CD14-positive monocyte (primary cell): ENCODE measurements at places on chromosomes 12 and 14.

- no peak for DNase-seq
Measured at GRCh38 chr14:71166180-71166837, 259.1 kb downstream of the PCNX1 start.

DNA sequence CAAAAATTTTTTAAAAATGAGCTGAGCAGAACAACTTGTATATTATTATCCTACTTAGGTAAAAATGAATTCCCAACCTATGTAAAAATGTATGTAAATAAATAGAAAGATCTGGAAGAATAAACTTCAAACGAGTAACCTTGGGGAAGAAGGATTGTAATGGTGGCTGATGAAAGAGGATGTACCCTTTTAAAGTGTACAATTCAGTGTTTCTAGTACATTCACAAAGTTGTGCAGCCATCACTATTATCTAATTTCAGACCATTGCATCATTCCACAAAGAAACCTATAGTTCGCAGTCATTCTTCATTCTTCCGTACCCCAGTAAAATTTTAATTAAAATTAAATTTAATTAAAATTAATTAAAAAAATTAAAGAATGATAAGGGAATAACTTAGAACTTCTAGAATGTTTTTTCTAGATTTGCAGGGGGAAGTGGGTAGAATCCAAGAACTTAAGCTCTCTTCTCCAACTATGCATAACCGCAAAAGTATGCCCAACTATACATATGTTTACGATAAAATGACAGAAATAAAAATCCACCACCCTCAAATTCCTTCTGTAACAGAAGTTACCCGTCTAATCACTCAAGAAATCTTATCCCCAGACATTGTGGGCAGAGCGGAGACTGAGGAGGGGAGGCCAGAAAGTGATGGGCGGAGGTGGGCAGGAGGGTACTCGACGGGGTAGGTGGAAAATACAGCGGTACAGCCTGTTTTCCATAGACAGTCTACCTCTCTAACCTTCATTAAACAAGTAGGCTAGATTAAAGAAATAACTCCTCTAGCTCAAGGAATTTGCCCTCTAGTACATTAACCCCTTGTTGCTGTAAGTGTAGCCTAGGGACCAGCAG lies 921 bp downstream of the DEPDC4 start:
- no peak for DNase-seq

- DNase-seq = no peak
Measured at GRCh38 chr14:63676615-63677014, 34.9 kb upstream of the WDR89 start.

- DNase-seq = no peak
Measured at GRCh38 chr14:105503935-105504692, 13.1 kb downstream of the TEDC1 start.

- DNase-seq = no peak
Measured at GRCh38 chr12:26648999-26649398, 184.0 kb downstream of the ITPR2 start.

DNA sequence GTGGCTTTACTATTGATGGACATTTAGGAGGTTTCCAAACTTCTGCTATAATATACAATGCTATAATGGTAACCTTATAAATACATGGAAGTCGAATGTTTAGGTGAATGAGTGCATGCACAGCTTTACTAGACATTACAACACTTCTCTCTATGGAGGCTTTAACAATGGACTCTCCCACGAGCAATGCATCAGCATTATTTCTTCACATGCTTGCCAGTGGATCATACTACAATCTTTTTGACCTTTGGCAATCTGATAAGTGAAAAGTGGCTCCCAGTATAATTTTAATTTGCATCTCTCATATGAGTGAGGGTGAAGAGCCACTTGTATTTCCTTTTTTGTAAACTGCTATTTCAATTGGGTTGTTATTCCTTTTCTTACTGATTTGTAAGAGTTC lies 18.2 kb downstream of the RDH12 start:
- DNase-seq = no peak

DNA sequence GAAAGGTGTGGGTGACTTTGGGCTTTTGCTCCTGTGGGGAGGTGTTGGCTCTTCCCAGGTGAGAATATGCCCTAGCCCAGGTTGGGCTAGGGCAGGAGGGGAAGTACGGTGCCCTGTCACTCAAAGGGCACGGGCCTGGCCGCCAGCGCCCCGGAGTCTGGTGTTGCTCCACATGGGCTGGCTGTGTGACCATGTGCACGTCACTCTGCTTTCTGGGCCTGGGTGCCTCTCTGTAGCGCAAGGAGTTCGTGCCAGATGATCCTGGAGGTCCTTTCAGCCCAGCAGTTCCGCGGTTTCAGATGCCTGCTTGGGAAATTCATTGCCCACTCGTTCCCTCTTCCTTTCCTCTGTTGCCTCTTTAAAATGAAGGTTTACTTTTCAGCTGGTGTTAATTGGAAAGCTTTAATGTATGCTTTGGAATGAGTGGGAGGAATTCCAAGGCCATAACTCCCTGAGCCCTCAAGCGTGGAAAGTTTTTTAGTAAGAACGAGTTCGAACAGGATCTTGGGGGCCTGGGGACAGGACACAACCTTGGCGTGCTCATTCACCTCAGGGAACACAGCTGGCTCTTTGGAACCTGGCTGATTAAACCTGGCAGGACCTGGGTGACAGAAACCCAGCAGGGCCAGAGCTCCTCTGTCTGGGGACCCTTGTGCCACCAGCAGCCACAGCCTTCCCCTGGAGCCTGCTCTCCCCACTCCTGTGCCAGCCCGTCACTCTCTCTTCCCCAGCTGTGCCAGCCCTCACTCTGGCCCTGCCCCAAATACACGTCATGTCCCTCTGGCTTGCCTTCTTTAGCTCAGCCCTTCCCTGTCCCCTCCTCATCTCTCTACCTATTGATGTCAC lies 42.8 kb downstream of the TSPAN9 start:
- no peak for DNase-seq

DNA sequence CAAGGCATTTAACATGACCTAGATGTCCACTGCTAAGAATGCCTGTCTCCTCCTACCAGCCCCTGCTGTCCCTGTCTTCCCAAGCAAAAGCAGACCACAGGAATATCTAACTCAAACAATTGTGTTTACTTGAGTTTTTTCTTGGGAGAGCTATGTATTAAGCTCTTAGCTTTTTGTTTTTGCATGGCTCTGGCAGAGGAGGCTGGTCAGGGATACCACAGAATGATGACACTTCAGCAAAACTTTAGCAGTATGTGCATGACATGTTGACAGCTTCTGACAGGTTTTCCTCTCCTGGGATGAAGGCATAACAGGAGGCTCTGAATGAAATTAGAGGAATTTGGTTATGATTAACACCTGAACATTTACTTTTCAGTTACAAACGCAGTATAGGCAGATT lies 6.9 kb downstream of the TMBIM6 start:
- DNase-seq = no peak

DNA sequence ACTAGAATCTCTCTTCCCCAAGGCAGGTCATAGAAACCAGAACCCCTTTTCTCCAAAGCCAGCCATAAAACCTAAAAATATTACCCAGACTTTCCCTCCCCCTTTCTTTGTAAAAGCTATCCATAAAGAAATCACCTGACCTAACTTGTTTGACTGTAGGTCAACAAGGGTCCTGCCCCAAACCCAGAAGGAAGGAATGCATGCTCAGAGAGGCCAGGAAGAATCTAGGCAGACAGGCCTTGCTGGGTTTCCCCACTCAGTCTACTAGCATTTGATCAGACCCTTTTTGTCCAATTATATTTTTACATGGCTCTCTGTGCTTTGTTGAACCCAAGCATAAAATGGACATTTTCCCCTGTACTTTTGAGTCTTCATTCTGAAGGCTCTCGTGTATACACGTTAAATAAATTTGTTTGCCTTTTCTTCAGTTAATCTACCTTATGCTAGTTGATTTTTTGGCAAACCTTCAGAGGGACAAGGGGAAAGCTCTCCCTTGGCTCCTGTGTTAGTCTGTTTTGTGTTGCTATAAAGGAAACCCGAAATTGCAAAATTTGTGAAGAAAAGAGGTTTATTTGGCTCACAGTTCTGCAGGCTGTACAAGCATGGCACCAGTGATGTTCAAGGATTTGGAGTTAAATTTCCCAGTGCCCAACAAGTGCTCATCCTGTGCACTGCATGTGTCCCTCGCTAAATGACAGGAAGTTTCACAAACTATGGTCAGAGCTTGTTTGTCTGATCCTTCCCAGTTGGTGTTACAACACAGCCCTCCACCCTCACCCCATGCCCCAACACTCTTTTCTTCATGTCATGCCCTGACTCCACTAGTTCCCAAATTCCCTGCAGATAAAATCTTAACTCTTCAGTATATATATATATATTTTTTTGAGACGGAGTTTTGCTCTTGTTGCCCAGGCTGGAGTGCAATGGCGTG lies 14.2 kb upstream of the RASSF3 start:
- DNase-seq = peak; percentile 79

DNA sequence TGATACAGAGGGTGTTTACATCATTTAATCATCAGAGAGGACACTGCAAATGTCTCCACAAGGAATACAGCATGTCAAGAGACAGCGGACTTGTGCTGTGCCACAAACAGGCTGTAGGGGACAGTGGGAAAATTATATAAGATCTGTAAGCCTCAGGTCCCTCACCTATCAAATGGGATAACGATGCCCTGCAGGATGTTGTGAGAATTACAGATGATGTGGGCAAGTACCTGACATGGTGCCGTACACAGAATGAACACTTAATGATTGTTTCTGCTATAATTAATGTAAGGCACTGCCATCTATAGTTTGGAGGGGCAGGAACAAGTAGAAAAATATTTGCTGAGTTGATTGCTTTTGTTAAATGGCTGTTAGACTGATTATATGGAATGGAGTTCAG lies 81.9 kb upstream of the GTF2A1 start:
- no peak for DNase-seq

- no peak for DNase-seq
Measured at GRCh38 chr12:8841778-8842177, 19.4 kb downstream of the A2ML1 start.

- DNase-seq = no peak
Measured at GRCh38 chr12:65878540-65878939, 54.3 kb downstream of the HMGA2 start.

- DNase-seq = no peak
Measured at GRCh38 chr12:104718304-104718929, 239.7 kb downstream of the SLC41A2 start.

DNA sequence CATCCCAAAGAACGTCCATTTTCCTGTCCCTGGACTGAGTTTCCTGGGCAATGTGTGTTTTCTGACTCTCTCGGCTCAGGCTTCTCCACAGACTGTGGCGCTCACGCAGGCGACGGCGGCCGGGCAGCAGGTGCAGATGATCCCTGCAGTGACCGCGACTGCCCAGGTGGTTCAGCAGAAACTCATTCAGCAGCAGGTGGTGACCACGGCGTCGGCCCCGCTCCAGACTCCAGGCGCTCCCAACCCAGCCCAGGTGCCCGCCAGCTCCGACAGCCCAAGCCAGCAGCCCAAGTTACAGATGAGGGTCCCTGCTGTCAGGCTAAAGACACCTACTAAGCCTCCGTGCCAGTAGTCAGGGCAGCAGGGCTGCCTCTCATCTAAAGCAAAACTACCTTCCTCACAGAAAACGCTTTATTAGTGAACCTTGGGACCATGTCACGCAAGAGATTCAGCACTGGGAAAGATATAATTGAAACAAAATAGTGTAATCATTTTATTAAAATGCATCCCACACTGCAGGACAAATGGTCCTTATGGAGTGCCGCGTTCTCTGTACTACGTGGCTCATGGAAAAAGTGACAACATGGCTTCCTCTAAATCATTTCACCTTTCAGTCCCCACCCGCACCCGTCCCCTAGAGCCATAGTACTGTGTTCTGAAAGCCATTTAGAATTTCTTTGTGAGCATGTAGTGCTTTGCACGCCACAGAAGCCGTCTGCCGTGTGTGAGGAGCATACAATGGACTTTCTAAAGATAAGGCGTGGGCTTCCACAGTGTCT lies 66.6 kb downstream of the DDX51 start:
- DNase-seq = no peak

DNA sequence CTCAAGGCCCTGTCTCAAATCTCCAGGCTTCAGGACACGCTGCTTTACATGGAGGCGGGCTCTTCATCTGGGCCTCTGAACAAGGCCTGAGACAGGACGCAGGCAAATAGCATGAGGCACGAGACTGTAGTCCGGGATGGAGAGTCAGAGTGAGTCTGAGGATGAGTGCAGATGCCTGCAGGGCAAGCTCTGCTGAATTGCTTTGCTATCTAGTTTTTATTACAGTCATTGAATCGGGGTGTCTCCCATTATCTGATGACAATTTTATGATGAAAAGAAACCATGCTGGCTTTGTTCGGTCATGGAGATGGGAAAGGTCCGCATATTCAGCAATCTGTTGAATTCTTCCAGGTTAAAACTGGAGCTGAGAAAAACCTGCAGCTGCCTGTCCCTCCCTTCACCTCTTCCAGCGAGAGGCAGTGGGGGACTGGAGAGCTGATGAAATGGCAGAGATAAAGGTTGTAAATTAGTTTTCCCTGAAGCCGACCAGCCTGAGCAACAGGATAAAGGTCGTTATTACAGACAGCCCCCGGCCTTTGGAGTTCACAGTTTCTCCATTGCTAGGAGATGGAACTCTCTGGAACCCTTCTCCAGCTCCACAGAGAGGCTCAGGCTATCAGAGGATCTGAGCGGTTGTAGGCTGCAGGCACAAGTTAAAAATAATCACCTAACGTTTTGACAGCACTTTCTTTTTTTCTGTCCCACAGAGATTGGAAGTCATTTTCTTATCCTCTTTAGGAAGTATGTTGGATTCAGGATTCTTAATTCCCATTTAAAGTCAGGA lies 1.3 kb upstream of the ADGRD1 start:
- DNase-seq = no peak

GRCh38 chr14:74244115-74244514 lies 4.9 kb downstream of the VSX2 start:
- no peak for DNase-seq

GRCh38 chr14:89469210-89470198 lies 52.5 kb upstream of the FOXN3 start:
- no peak for DNase-seq

DNA sequence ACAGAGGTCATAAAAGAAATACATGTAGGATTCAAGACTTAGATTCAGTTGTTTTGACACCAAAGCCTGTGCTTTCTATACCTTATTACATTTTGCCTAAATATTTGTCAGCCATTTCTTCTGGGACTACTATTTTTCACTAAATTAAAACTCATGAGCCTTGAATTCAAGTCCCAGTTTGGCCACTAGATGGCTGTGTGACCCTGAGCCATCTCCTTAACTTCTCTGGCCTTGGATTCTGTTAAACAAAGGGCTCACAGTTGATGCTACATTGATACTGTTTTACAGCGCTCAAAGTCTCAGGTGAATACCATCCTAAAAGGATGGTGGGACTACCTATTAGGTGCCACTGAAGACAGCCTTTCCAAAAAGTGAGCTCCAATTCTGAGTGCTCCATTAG lies 39.6 kb upstream of the CCDC198 start:
- DNase-seq = no peak
